Hematopoietic multipotent progenitor cell treated with erythropoietin and hydrocortisone succinate and interleukin-3 and kit ligand, for 8 days (in vitro differentiated cells): ENCODE measurements at places on chromosomes 6 and 20.

GRCh38 chr6:105869835-105870440, 216.2 kb upstream of the PRDM1 start:
- DNase-seq = no peak

GRCh38 chr6:4382362-4382853, 247.0 kb upstream of the ECI2 start:
- no peak for DNase-seq

- DNase-seq = no peak
Observed at GRCh38 chr6:42522942-42523814, 40.7 kb upstream of the UBR2 start.

- no peak for DNase-seq
Observed at GRCh38 chr20:41152108-41152757, 14.9 kb downstream of the PLCG1 start.

GRCh38 chr20:22577515-22578220, 6.7 kb downstream of the FOXA2 start:
- no peak for DNase-seq
